Activated CD4-positive, alpha-beta T cell treated with anti-CD3 and anti-CD28 coated beads, Interleukin-2, amount 50 U/mL, for 1 hour (primary cell): ENCODE measurements at places on chromosomes 3 and 15.

GRCh38 chr3:21357241-21357640 lies 393.8 kb downstream of the ZNF385D start:
- no peak for DNase-seq

GRCh38 chr3:14236902-14237301 lies 58.3 kb downstream of the LSM3 start:
- DNase-seq = no peak

DNA sequence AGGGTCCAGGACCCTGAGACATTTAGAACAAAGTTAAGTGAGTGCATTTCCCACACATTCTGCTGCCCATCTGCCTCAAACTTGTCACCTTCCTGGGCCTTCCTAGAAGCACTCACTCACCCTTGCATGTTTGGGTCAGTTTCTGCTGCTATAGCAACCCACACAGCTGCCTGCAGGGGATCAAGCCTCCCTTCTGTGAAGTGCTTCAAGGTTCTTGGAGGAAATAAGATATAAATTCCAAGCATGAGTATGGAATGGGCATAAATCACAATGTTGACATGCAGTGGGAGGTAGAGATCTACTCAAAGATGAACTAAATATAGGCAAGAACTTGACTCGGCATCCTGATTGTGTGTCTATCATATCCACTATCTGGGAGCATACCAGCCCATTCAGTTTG lies 140.4 kb downstream of the SLC9A9 start:
- no peak for DNase-seq

DNA sequence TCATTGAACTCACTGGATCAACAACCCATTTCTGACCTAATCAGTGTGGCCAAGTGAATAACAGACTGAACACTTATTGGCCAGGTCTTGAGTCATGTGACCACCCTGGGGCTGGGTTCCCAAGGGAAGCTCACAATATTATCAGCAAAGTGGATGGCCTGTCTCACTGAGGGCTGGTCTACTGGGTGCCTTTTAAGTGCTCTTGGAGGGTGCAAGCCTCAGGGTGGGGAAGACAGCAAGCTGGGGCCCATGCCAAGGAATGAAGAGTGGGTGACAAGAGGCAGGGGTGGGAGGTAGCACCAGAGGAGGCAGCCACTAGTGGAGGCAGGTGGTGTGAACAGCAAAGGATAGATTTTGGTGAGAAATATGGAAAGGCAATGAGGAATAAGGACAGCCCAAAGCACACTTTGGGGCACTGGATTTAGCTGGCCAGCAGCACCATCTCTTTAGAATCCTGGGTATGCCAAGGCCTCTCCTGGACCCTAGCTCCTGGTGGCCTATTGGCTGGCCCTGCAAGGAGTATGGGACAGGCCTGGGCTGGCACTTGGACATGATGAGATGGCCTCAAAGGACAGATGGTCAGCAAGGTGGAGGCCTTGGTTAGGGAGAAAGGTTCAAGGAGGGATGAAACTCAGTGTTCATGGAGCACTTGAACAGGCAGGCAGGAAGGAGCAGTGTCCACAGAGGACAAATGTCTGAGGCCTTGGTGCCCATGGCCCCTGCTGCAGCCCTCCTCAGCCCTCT lies 34.2 kb downstream of the HMCES start:
- DNase-seq = no peak

- DNase-seq = no peak
These were observed 37.2 kb downstream of the SSUH2 start for GRCh38 chr3:8607234-8608040.

GRCh38 chr3:122661633-122662032 lies 19.0 kb upstream of the PARP14 start:
- no peak for DNase-seq

GRCh38 chr3:65951836-65952505 lies 86.7 kb downstream of the MAGI1 start:
- DNase-seq = no peak

- DNase-seq = no peak
These were observed 925.0 kb downstream of the GBE1 start for GRCh38 chr3:80836395-80836794.

DNA sequence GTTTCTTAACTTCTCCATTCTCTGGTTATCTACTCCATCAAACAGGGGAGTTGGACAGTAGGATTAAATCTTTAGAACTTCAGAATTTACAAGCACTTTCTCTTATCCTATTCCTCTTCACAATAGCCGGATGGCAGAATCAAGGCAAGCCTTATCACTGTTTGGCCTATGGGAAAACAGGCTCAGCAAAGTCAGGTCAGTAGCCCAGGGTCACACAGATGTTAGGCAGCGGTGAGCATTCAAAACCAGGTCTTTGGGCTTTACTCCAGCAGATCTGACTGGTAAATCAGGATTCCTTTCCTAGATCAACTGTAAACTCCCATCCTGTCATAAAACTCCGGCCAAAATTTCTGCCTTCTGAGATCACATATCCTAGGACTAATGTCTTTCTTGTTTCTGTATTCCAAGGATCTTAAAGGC lies 258.4 kb downstream of the OPA1 start:
- DNase-seq = no peak

DNA sequence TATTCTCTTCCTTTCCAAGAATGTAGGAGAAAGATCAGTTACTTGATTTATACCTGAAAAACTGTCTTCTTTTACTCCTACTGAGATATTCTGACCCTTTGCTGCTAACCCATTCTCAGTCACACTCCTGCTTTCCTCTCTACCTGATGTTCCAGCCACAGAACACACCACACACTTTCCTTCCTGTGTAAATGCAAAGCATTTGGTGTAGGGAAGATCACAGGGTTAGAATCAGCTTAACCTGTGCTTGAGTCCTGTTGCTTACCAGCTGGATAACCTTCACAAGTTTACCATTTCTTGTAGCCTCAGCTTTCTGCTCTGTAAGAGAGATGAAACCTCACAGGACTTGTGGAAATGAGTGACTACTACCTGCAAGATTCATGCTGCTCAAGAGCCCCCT lies 489.8 kb upstream of the GOLIM4 start:
- no peak for DNase-seq
